ENCODE measurements at places on chromosomes 13 and 19.

- no peak for DNase-seq
Observed at GRCh38 chr19:40256512-40256911, 28.6 kb downstream of the AKT2 start.

GRCh38 chr19:51122112-51122981 lies 2.4 kb upstream of the SIGLEC9 start:
- no peak for DNase-seq

DNA sequence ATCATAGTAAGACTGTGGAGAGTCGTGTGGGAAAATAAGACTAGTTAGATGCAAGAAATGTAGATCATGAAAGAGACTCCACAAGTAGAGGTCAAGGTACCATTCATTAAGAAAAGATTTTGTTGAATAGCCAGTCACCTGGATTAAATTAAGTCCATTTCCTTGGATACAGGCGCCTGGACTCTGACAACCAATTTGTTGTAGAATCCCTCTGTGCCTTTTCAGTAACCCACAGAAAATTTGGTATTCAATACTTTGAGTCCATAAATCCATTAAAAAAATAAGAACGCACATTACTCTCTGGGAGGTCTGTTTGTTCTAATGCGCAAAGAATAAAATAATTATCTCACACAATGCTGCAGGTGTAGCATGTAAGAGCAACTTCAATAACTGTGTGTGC lies 469.4 kb downstream of the KLF12 start:
- no peak for DNase-seq

DNA sequence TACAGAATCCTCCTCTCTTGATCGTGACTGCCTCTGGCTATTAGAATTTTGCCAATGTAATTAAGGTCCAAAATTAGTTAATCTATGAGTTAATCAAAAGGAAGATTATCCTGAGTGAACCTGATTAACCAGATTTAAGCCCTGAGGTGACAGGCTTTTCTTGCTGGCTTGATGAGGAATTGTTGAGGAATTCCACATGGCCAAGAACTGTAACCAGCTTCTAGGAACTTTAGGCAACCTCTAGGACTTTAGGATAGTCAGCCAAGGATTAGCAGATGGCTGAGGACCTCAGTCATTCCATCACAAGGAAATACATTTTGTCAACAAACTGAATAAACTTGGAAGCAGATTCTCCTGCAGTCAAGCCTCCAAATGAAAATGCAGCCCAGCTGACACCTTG lies 84.8 kb downstream of the STOML3 start:
- DNase-seq = no peak

- DNase-seq = no peak
Observed at GRCh38 chr13:90806016-90806615, 541.4 kb upstream of the MIR17HG start.

DNA sequence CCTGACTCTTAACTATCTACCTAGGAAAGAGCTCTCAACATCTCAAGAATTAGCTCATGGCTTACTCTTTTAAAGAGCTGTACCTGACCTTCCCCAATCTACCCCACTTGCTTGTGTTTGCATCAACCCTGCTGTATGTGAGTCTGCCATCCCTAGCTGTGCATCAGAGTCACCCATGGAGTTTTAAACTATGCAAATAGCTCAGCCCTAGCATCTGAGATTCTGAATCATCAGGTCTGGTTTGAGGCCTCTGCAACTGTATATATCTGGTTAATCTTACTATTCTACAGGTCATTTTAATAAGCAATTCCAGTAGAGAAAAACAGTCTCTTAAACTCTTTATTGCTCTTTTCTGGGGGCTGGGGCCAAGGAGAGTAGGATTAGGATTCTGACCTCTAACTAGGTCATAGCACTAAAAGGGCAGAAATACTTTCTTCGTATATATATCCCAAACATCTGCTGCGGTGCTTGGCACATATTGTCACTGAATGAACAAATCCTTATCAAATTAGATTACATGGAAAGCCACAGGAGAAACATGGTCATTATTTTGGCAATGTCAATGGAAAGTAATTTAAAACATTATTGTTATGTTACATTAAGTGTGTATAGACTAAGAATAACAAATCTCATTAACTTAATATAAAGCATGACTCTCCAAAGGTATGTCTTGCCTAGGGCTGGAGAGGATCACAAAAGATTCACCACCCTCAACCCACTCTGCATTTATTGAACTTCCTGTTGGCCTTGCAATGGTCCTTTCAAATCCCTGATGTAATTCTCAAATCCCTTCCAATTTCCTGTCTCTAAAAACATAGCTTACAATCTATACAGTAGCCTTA lies 232.2 kb downstream of the DACH1 start:
- DNase-seq = no peak

DNA sequence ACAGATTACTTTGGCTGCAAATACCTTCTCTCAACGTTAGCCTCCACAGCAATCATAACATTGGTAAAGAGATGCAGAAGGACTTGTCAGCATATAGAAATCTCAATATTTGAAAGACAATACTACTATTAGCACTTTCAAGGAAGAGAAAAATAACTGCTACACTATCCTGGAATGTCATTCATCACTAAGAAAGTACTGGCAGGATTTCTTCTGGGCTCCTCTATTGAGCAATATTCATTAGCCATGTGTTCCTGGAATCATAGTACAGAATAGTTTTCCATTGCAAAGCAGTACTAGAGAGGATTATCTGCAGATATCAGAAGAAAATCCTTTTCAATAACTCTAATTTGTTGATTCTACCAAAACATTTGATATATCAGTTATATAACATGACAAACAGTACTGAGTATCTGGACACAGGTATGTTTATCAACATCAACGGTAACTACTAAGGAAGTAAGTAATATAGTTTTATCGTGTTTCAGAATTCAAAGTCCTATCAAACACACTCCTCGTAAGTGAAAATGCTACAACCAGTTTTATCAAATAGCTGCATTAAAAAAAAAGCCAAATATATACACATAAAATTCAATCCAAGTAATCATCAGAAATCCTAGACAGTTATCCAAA lies 27.3 kb downstream of the INTS6 start:
- no peak for DNase-seq

DNA sequence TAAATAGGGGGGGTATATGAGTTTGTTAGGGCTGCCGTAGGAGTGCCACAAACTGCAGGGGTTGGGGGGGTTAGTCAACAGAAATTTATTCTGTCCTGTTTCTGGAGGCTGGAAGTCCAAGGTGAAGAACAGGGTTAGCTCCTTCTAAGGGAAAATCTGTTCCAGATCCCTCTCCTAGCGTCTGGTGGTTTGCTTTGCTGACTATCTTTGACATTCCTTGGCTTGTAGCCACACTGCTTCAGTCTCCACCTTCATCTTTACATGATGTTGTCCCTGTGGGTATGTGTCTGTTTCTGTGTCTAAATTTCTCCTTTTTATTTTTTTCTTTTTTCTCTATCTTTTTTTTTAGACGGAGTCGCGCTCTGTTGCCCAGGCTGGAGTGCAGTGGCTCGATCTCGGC lies 8.1 kb upstream of the ICAM1 start:
- DNase-seq = no peak

All from activated CD8-positive, alpha-beta memory T cell treated with anti-CD3 and anti-CD28 coated beads, Interleukin-2, amount 50 U/mL, for 4 hours (primary cell).